GM13976 (cell line): ENCODE measurements at places on chromosomes 5 and 9.

DNA sequence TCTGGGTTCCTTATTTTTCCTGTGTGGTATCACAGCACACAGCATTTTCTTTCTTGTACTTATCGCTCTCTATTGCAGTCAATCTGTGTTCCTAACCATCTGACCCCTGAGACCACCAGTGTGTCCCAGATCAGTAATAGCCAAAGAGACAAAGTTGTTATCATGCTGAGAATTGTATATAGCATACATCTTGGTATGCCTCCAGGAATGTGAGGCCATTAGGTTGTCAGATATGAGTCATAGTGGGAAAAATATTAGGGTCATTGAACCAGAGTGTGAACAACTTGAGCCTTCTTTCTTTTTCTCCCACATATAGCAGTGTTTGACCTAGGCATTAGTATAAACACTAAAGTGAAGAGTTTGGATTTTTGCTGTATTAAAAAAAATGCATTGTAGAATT, 106.3 kb downstream of the NDUFAF2 start:
- DNase-seq, result no peak

DNA sequence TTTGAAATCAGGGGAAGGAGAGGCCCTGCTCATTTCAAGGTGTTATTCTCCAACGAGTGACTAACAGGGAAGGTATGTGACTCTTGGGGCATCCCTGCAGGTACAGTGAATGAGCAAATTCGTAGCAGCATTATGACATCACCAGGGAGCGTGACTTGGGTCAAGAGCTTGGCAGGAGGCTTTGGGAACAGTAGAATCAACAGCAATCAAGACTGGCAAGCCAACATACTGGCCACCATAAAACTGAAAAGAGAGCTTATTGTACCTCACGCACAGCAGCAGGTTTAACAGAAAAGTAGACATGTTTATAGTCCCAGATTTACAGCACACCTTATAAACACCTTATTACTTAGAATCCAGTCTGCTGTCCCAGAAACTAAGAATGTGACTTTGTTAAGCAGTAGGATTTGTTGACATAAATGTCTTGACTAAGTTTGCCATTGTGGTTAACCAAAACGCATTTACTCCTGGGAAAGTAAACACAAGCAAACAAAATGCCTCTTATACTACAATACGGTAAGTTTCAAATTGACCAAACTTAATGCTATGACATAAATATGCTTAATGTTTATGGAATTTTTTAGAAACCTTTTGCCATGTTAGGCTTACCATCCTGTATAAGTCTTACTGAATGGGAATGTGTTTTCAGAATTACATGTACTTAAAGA, 297.8 kb downstream of the NPR3 start:
- no peak for DNase-seq

DNA sequence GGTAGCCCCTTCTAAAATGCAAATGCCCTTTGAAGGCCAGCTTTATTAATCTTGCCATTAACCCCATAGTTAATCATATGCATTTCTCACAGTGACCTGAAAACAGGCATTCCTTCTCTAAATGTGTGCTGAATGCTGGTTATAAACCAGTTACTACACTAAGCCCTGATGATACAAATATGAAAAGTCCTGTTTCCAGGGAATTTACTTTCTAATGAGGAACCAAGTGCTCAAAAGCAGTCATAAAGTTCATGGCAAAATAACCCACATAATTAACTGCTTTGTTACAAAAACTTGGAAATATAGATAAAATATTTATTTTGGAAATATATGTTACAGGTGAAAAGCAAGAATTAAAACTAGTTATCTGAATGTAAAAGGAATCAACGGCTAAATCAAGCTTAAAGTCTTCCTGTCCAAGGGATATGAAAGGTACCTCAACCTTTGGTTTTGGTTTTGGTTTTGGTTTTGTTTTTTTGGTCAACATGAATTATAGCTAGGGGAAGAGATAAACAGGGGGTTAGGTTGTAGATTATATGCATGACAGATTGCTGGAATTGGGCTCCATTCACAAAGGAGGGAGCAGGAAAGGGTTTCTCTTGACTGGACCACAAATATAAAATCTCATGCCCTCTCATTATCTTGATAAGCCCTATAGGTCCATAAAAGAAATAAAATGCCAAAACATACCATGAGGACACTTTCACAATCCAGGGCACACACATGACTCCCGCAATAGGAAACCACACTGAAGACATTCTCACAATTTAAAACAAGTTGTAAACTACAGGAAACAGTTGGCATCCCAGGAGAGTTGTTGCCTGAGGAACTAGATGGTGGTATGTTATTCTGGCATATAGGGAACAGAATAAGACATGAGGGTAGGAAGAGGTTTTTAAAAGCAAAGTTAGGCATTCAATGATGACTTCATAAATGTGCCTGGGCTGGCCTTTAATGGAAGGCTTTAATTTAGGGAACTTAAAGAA, 46.7 kb upstream of the MACIR start:
- no peak for DNase-seq

DNA sequence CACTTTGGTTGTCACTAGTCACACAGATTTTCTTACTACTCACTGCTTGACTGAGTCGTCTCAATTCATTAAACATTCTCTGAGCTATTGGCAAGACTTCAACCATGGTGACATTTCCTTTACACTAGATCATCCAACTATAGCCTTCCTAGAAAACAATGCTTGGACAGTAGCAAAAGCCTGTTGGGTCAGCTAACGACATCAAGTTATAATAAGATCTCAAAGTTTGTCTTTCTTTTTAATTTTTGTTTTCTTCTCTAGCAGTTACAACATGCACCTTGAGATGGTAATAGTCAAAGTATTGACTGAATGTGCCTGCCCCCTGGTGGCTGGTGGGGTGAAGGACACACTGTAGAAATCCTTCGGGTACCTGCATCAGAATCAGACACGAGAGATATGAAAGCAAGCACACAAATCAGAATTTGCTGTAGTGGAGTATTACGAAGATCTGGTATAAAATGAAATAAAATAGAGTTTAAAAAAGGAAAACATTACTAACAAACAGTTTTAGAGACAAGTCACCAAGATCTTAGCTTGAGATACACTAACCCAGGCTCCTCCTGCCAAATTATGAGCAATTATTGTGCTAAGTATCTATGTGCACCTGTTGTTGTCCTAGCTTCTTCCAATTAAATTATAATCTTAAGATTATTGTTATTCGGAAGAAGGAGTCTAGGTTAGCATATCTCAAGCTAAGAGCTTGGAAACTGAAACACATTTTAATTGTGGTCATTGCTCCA, 81.2 kb downstream of the ARL15 start:
- DNase-seq, result peak; percentile 48

- no peak for DNase-seq
These were observed 48.1 kb downstream of the EPB41L4B start for GRCh38 chr9:109272745-109273144.

GRCh38 chr5:116237917-116238500, 153.2 kb downstream of the COMMD10 start:
- DNase-seq, result no peak
